Osteocyte (in vitro differentiated cells): ENCODE measurements at places on chromosomes 2 and 18.

DNA sequence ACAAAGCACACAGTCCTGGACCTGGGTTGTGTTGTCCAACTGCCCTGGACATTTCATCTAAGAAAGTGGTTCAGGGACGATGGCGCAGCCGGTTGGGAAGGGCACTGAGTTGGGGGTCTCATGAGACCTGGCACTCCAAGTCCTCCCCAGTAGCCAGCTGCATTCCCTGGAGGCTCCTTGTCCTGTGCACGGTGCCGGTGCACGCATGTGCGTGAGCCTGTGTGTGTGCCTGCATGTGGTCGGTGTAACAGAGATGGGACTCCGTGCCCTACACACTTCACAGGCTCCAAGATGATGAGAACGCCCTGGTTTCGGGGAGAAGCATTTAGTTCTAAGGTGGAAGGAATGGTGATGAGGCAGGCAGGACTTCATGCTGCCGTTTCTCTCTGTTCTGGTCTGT lies 124.9 kb upstream of the PXDN start:
- DNase-seq, result no peak

GRCh38 chr2:54419855-54420523 lies 36.1 kb upstream of the SPTBN1 start:
- DNase-seq, result no peak

GRCh38 chr18:69874058-69874457 lies 73.6 kb downstream of the CD226 start:
- no peak for DNase-seq

DNA sequence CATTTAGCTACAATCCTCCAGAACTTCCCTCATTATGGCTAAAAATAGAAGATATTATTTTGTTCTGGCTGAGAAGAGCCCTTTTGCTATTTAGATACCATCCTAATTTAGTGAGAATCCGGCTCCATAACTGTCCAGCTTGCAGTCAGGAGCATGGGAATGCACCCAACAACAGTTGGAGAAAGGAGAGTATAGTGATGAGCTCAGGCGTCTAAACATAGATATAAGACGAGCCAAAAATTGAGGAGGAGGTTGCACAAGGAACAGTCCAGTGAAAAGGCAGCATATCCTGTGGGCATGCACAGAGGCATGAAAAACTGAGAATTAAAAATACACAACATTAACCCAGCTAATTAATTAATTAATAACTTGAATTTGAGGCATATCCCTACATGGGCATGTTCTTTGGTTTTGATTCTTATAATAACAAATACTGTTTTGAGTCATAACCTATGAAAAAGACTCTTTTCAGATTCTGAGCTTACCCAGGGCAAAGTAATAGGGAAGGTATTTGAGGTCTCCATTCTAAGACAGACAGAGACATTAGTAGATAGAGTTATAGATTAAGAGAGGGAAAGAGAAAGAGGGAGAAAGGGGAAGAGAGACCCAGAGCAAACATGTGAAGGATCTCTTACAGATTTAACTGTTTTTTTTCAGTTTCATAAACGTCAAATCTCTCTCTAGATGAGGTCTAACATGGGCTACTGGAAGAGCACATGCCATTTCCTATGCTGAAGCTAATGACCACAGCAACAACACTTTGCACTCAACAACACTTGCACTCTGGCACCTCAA lies 311.2 kb downstream of the OSR1 start:
- no peak for DNase-seq

GRCh38 chr2:201285499-201285898 lies 25.2 kb downstream of the CASP8 start:
- DNase-seq, result no peak

- DNase-seq, result no peak
Measured at GRCh38 chr2:206045251-206045650, 40.7 kb downstream of the INO80D start.

DNA sequence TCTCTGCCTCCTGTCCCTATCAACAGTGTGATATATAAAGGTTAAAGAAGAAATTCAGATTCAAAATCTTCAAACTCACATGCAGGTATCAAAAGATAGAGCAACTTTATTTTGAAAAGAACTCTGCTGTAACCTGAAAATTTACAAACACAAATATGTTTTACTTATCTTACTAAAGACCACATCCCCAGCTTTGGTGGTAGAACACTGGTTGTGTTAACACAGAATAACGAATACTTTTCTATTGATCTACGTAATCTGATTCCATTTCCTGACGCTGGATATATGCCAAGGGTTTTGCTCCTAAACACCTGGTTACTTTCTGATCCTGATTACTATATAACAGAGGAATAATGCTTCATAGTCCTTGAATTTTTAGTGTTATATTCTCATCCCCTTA lies 23.1 kb upstream of the SLC39A10 start:
- no peak for DNase-seq

- DNase-seq, result no peak
Measured at GRCh38 chr18:78859686-78860085, 119.9 kb upstream of the SALL3 start.

- no peak for DNase-seq
Measured at GRCh38 chr2:63786471-63786870, 55.2 kb upstream of the UGP2 start.

DNA sequence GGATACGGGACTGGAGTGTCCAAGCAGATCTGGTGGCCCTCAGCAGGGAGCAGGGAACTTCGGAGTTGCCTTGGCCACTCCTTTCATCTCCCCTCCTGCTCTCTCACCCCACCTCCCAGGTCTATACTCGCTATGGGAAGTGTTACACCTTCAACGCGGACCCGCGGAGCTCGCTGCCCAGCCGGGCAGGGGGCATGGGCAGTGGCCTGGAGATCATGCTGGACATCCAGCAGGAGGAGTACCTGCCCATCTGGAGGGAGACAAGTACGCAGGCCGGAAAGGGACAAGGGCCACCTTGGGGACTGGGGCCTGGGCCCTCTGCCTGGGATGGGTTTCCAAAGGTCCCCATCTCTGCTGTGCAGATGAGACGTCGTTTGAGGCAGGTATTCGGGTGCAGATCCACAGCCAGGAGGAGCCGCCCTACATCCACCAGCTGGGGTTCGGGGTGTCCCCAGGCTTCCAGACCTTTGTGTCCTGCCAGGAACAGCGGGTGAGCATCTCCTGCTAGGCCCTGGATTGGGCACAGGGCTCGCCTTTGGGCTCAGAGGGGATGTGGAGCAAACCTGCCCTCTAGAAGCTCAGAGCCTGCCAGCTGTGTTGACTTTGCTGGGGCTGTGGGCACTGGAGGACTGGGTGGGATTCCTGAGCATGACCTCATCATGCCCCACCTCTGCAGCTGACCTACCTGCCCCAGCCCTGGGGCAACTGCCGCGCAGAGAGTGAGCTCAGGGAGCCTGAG lies 11.8 kb downstream of the CHPF start:
- DNase-seq, result no peak

DNA sequence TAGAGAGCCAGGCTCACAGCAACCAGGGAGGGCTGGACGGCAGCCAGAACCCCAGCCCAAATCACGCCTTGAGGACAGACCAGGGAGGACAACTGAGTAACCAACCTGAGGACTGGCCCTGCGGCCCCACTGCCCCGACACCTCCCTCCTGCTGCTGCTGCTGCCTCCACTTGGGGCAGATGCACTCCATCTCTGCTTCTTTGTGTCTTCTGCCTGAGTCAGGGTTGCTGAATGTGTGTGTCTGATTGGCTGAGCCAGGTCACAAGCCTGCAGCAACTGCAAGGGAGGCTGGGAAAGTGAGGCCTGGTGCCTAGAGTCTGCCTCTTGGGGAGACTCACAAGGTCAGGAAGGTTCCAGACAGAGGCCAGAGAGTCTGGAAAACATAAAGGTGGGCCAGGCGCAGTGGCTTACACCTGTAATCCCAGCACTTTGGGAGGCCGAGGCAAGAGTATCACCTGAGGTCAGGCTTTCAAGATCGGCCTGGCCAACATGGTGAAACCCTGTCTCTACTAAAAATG lies 83.4 kb downstream of the ZFP36L2 start:
- no peak for DNase-seq

DNA sequence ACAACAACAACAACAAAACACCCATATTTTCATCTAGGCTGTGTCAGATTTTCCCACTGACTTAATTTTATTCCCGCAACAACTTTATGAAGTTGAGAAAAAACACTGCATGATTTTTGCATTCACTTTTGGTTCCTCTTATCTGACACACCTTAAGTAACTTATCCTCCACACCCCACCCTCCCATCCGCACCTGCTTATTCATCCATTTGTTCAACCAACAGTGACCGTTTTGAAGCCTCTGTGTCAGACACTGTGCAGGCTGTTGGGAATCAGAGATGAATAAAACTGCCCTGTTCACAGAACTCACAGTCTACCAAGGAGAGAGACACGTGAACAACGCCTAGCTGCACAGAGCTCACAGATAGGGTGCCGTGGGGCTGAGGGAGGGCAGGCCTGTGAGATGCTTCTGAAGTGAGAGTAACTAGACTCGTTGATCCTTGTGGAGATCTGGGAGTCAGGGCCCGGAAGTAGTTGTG lies 7.4 kb downstream of the CNNM4 start:
- DNase-seq, result no peak

- DNase-seq, result peak; percentile 21
Measured at GRCh38 chr2:8320311-8321066, 361.4 kb upstream of the ID2 start.

GRCh38 chr2:111633643-111634042 lies 250.3 kb downstream of the ANAPC1 start:
- DNase-seq, result no peak

DNA sequence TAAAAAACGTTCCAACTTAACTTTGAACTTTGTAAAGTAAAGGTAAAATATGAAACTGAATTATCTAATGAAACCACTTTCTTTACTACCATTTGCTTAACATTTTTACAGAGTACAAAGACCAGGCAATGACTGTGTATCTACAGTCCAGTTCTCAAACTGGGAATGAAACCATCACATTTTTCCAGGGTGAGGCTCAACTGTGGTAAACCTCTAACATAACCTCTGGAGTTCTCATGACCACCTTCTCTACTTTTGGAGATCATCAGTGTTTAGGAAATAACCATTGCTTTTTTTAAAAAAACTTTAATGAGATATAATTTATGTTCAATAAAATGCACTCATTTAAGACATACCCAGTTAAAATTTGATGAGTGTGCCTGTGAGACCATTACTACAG lies 223.5 kb downstream of the RNF152 start:
- DNase-seq, result no peak

DNA sequence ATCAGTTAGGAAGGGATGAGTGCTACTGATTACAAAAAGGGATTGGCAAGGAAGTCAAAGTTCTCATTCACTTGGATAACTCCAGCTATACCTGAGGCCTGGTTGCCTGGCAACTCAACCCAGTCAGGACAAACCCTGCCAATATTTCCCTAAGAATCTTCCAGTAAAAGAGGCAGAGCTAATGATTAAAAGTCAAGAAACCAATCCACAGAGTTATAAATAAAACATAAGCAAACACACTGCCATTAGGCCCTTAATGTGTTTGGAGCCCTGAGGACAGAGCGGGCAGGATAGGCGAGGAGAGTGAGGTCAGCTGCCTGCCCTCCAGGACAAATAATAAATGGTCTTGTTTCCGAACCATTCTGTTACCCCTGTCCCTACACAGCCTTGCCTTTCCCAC lies 215.6 kb upstream of the NABP1 start:
- no peak for DNase-seq

DNA sequence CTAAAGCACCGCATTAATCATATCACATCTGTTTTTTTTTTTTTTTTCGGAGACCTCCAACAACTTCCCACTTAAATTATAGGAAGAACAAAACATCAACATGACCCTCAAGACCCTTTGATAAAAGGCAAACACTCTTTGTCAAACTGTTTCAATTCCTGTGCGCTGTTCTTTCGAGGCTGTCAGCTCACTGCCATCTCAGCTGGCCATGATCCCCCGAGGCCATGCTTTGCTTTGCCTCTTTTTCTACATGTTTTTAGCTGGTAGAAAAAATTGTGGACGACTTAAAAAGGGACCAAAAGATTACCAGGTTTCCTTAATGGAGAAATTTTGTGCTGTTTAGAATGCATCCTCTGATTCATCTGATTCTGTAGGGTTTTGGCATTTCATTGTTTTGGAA lies 138.2 kb downstream of the DPP10 start:
- DNase-seq, result no peak

DNA sequence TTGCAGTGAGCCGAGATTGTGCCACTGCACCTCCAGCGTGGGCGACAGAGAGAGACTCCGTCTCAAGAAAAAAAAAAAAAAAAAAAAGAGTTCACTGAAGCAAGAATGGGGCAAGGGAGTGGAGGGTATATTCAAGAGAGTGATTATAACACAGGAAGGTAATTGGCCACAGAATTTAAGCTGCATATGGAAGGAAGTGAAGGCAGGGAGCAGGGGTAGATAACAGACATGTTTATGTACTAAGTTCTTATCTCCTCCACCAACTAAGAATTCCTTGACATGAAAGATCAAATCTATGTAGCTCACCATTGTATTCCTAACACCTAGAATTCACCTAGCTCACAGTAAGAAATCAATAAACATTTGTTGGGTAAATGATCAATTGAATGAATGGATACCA lies 37.3 kb downstream of the GKN2 start:
- DNase-seq, result no peak

GRCh38 chr2:152813351-152813750 lies 94.9 kb downstream of the ARL6IP6 start:
- DNase-seq, result no peak

GRCh38 chr2:7646661-7647060 lies 729.4 kb downstream of the RNF144A start:
- no peak for DNase-seq

GRCh38 chr2:39661826-39662225 lies 3.9 kb upstream of the TMEM178A start:
- no peak for DNase-seq

GRCh38 chr2:177611310-177611886 lies 218.8 kb downstream of the AGPS start:
- no peak for DNase-seq

DNA sequence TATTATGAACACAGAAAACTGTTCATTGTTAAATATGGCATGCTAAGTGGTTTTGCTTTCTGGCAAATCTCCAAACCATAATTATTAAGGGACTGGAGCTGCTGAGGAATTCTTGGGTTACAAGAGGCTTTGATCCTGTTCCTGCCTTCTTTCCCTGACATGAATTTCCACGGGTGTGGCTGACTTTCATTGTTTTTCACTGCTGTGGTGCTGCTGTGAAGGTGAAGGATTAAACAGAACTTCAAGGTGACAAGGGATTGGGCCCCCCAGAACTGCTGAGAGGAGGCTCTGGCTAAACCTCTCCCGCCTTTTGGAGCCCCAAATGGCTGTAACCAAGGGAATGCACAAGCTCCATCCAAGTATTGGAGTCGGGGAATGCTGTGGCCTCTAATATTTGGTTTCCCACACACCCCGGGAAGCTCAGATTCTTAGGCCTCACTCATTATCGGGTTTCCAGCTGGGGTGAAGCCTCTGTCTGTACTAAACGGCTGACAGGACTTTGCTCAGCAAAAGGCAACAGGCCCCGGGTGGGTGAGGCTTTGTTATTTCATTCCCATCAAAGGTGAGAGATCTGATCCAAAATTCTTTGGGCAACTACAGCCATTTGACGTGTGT lies 29.0 kb upstream of the ZFP36L2 start:
- no peak for DNase-seq

GRCh38 chr2:21416226-21416625 lies 292.5 kb downstream of the TDRD15 start:
- DNase-seq, result no peak
